ENCODE measurements at places on chromosomes 1 and 21. TPM values are rescaled to one million over a fixed set of nuclear protein-coding genes. Genes with fewer than 3 reads are reported as not detected.

The PODN gene
- total RNA-seq = 35.1 TPM

The STIL gene
- 15.6 TPM for total RNA-seq

The KRTAP12-2 gene
- total RNA-seq = not detected

The C1orf167 gene
- total RNA-seq = not detected

The CIART gene
- total RNA-seq = 12.4 TPM

The TIPRL gene
- 46.4 TPM for total RNA-seq

The PTPN22 gene
- total RNA-seq = 0.75 TPM

The SPRR2G gene
- total RNA-seq = not detected

The OPRD1 gene
- total RNA-seq = not detected

The MYOM3 gene
- not detected for total RNA-seq

The ACOT7 gene
- total RNA-seq = 39.6 TPM

The KIF2C gene
- 21.6 TPM for total RNA-seq

The ST6GALNAC3 gene
- 0.44 TPM for total RNA-seq

The CD247 gene
- total RNA-seq = not detected

The HCRTR1 gene
- not detected for total RNA-seq

The CDCA8 gene
- total RNA-seq = 27.9 TPM

The MYOC gene
- 0.25 TPM for total RNA-seq

The RAB13 gene
- total RNA-seq = 70.1 TPM

The NUP210L gene
- under 0.01 TPM for total RNA-seq

The GSTM1 gene
- total RNA-seq = 0.37 TPM

The ETNK2 gene
- 10.0 TPM for total RNA-seq

The STPG1 gene
- 7.0 TPM for total RNA-seq

The FNDC10 gene
- total RNA-seq = 0.77 TPM

The NUP133 gene
- total RNA-seq = 42.2 TPM

The TRIM46 gene
- total RNA-seq = 3.9 TPM

The CTPS1 gene
- 56.4 TPM for total RNA-seq

The FCGR3B gene
- total RNA-seq = not detected

The CELA3B gene
- total RNA-seq = not detected

The DNAI4 gene
- 7.2 TPM for total RNA-seq

The BTBD19 gene
- total RNA-seq = 12.0 TPM

The FAM89A gene
- 9.4 TPM for total RNA-seq

The HAO2 gene
- not detected for total RNA-seq

The PRDX6 gene
- total RNA-seq = 275 TPM

The KCNE1 gene
- total RNA-seq = 0.12 TPM

The KCNE2 gene
- total RNA-seq = not detected

The AMPD1 gene
- total RNA-seq = not detected

The PEX11B gene
- total RNA-seq = 29.0 TPM

The C1orf87 gene
- total RNA-seq = not detected

The PEF1 gene
- total RNA-seq = 81.7 TPM

The PPIAL4G gene
- not detected for total RNA-seq

The NIT1 gene
- 25.6 TPM for total RNA-seq

The EPHA2 gene
- 30.3 TPM for total RNA-seq

The CFAP126 gene
- total RNA-seq = not detected

The DFFB gene
- total RNA-seq = 10.5 TPM

The IL19 gene
- total RNA-seq = not detected

The LCE3E gene
- total RNA-seq = not detected

The HAPLN2 gene
- not detected for total RNA-seq

The AK5 gene
- 49.5 TPM for total RNA-seq

The WNT4 gene
- 0.50 TPM for total RNA-seq

The NPR1 gene
- total RNA-seq = 4.1 TPM

The NR1I3 gene
- not detected for total RNA-seq

The TMEM54 gene
- 53.0 TPM for total RNA-seq

The TXNDC12 gene
- total RNA-seq = 40.4 TPM

The CAMK2N1 gene
- total RNA-seq = 28.9 TPM

All from uterine smooth muscle cell (primary cell).